Uterine smooth muscle cell (primary cell): ENCODE measurements at places on chromosomes 7 and 10. TPM values are rescaled to one million over a fixed set of nuclear protein-coding genes. Genes with fewer than 3 reads are reported as not detected.

HOXA3 gene
- total RNA-seq: under 0.01 and 1.2 TPM in 2 replicates

COPS6 gene
- total RNA-seq: 96.1 and 167 TPM in 2 replicates

AGR3 gene
- not detected in 2 replicates for total RNA-seq

ASB10 gene
- not detected in 2 replicates for total RNA-seq

SPDYE2 gene
- not detected in 2 replicates for total RNA-seq

HOXA5 gene
- 0.66 and 0.75 TPM in 2 replicates for total RNA-seq

PYROXD2 gene
- 5.6 and 26.7 TPM in 2 replicates for total RNA-seq

BRAT1 gene
- total RNA-seq: 31.1 and 32.4 TPM in 2 replicates
